Fibroblast of lung (primary cell): ENCODE measurements at places on chromosomes 5 and 9. TPM values are rescaled to one million over a fixed set of nuclear protein-coding genes. Genes with fewer than 3 reads are reported as not detected.

DNA sequence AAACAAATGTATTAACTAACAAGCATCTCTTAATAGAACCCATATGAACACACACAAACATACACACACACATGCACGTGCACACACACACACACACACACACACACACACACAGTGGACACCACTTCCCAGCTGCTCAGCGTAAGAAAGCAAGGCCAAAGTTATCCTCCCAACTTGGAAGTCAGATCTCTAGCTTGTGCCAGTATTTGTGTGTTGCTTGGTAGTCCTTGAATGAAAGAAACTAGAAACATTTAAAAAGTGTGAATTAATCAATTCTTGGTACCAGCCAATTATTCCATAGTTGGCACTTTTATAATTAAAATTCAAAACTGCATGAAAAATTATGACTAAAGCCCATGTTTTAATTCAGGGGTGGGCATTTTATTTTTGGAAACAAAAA lies 178.1 kb downstream of the TMEM161B start:
- no peak for DNase-seq

Gene IL4
- not detected in 2 replicates for polyA plus RNA-seq

GRCh38 chr5:132684922-132685720 lies 11.3 kb downstream of the IL4 start:
- DNase-seq = no peak

Gene S100Z
- polyA plus RNA-seq = not detected in 2 replicates

Gene RABGAP1
- polyA plus RNA-seq = 36.2 and 58.6 TPM in 2 replicates

- DNase-seq = peak; percentile 94
These were observed 20.5 kb downstream of the ABCA1 start for GRCh38 chr9:104907278-104907951.

Gene ITGA1
- 7.0 and 115 TPM in 2 replicates for polyA plus RNA-seq

DNA sequence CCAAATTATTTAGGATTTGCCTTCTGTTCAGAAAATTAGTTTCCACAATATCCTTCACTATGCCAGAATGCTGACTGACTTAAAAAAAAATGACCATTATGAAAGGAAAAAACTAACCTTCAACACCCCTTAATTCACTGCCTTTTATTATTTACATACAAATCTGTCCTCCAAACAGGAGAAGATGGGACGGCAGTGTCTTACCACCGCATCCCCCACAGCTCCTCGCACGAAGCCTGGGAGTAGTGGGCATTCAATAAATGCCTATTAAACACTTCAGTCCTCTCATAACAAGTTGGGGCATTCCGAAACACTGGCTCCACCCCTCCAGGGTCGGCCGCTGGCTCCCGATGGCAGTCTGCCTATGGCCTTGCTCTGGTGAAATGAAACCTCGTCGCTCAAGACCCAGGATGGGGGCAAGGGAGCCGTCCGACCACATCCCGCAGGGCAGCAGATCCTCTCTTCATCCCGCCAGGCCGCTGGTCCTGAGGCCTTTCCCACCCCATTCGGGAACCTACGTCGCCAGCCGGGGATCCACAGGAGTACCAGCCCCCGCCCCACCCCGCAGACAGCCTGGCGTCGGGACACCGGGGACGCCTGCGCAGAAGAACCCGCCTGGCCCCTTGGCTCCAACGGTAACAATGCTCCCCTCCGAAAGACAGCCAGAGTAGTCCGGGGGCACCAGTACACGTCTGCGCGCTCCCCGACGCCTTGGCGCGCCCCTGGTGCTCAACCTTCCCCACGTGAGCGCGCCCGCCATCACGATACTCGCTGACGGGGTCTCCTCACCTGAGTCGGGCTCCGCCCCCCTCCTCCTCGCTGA lies 613 bp downstream of the ZBTB5 start:
- DNase-seq = peak; percentile 69

DNA sequence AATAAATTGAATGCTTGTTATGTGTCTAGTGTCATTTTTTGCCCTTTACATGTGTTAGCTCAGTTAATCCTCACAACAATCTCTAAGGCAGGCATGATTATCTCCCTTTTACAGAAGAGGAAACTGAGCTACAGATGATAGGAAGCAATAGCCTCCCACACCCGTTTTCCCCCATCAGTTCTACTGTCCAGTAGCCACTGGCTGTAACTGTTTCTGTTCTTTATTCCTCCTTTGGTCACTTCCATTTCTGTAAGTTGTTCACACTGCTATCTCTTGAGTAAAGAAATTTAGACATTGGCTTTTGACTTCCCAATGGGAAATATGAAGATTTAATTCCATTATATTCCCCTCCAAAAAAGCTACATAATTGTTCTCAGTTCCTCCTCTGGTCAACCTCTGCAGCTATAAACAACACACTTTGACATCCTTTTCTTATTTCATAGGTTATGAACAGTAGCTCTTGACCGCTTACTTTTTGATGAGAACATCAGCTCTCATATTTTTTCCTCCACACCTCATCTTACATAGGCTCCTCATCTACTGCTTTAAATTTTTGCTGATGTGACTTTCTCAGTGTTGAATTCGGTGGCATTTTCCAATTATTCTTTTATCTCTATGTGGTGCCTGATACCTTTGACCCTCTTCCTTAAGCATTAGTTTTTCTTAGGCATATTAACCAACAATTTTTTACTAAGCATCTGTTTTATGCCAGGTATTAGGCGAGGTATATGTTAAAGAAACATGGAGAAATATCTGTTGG lies 21.4 kb downstream of the SPZ1 start:
- no peak for DNase-seq

GRCh38 chr9:76651119-76651705 lies 113.0 kb upstream of the PCA3 start:
- DNase-seq = peak; percentile 38

Gene SV2C
- polyA plus RNA-seq = not detected in 2 replicates
